Effector memory CD4-positive, alpha-beta T cell (primary cell): ENCODE measurements at places on chromosomes 1 and 21.

DNA sequence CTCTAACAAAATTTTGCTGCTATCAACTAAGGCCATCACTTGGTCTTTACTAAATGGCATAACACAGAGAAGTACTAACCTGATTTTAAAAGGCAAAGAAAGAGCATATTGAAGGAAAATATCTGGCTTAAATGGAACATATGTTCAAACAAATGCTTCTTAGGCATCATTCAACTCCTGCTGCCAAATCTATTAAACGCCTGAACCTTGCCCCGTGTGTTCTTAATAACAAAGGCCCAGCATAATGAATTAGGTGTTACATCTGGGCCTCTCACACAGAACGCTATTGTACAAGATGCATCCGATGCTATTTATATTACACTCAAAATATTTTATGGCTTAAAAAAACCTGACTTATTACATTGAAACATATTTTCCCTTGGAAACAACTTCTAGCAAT is 48.4 kb downstream of the B3GALNT2 start:
- DNase-seq: no peak

DNA sequence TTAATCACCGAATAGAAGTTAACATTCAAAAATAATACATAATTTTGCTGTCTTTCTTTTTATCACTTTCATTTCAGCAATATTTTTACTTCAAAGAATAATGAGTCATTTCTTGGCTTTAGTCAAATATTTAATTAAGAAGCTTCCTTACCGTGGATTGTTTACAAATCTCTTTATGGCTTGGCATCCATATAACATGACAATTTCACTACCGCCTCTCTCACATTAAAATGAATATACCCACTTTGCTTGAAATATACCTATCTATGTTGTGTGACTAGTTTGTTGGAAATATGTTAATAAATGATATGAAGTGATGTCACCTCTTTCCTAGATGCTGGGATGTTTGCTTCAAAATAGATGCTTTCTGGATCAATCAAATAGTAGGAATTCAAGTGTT is 1203.9 kb downstream of the AMY1C start:
- DNase-seq: no peak

- DNase-seq: no peak
Measured at GRCh38 chr1:176785791-176786190, 322.8 kb downstream of the PAPPA2 start.

DNA sequence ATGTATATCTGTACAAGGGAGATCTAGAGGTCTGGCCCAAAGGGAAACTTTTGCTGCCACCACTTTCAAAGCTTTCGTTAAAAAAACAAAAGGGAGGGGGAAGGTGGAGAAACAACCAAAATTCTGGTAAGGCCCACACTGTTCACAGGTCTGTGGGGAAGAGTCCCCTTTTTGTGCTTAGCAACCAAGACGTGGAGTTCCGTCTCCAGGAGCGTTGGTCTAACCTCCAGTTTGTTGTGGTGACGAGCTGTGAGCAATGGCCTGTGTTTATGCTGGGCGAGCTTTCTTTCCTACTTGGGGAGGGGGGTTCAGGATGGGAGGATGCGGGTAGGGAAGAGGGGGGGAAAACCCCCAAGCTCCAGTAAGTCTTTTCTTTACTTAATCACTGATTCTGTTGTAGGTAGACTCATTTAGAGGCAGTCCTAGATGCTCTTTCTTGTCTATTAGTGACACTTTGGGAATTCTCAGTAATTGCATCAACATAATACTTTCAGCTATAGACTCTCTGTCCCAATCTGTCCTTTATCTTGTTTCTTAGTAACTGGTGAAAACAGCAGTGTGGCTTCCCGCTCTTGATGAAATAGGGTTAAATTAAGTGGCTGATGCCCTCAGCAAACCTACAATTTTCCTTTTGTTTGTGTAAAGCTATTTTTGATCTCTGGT is 1.5 kb downstream of the HIPK1 start:
- peak; percentile 83 for DNase-seq

- no peak for DNase-seq
Measured at GRCh38 chr1:200627575-200628222, 7.1 kb upstream of the KIF14 start.

GRCh38 chr1:211541278-211541677 is 37.7 kb downstream of the SLC30A1 start:
- DNase-seq: no peak

DNA sequence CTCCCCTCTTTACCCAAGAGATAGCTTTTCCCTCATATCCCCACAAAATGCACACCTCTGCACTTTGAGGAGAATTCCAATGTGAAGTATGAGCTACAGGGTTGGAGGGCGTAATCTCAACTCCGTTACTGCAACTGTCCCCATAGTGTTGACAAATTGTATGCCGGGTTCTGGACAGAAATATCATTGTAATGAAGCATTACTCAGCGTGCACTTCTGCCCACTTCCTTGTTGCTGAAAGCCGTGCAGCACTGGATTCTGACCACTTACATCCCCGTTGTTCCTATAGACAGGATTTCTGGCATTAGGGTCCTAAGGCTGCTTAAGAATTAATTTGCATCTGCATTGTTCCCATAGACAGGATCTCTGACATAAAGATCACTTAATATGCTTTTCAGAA is 205.6 kb downstream of the RHOU start:
- no peak for DNase-seq

DNA sequence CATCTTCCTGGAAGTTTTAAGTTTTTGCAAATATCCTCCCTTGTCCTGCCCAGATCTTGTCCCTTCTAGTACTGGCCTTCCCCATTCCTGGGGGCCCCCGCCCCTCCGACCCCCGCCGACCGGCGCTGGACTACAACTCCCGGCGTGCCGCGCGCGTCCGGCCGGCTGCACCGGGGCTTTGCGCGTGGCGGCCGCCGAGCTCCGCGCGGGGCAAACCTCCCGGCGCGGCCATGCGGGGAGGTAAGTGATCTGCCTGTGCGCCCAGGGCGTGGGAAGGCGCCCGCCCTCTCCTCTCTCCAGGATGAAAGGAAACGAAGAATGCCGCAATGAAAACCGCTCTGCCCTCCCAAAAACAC is 3.2 kb upstream of the SAMD13 start:
- DNase-seq: no peak

GRCh38 chr1:156543066-156543465 is 29.3 kb downstream of the IQGAP3 start:
- no peak for DNase-seq

- DNase-seq: no peak
Measured at GRCh38 chr1:29569971-29570634, 333.8 kb downstream of the PTPRU start.

GRCh38 chr21:45615145-45615711 is 28.3 kb upstream of the PCBP3 start:
- DNase-seq: peak; percentile 83

DNA sequence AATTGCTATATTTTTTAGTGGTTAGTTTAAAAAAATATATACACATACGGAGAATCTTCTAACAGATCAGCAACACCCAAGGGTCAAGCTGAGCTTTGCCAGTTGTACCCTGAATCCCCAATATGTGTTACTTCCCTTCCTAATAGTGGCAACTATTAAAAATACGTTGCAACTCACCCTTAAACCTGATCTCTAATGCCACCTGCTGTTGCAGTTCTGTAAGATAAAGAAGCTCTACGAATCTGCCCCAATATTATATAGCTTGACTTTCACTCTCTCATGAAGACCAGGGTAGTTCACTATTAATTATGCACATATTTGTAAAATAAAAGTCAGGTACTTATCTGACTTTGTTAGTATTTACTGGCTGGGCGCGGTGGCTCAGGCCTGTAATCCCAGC is 58.4 kb downstream of the ASH1L start:
- DNase-seq: no peak

DNA sequence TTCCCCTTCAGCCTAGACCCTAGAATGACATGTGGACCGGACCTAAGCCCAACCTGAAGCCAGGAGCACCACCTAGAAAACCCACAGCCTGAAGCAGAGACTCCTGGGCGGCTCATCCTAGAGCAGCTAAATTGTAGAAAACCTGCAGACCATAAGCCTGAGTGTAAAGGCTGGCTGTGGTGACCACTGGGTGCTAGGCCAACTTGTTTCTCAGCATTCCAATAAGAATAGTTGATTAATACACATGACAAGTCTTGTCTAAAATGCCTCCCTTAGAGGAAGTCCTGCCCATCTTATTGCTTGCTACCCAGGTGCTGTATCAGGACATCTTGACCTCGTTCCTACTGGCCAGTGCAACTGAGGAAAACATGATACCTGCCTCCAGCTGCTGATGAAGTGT is 23.3 kb upstream of the CASQ2 start:
- no peak for DNase-seq

- DNase-seq: no peak
Measured at GRCh38 chr21:18138507-18138906, 106.1 kb upstream of the CHODL start.

- no peak for DNase-seq
Measured at GRCh38 chr21:46172863-46173528, 11.3 kb downstream of the SPATC1L start.

GRCh38 chr21:16588433-16588860 is 858.7 kb downstream of the USP25 start:
- no peak for DNase-seq

- DNase-seq: no peak
Measured at GRCh38 chr1:234093741-234094140, 189.3 kb downstream of the SLC35F3 start.

GRCh38 chr1:29860056-29860455 is 623.7 kb downstream of the PTPRU start:
- no peak for DNase-seq

- no peak for DNase-seq
Measured at GRCh38 chr1:17207540-17207939, 2.6 kb downstream of the PADI1 start.

DNA sequence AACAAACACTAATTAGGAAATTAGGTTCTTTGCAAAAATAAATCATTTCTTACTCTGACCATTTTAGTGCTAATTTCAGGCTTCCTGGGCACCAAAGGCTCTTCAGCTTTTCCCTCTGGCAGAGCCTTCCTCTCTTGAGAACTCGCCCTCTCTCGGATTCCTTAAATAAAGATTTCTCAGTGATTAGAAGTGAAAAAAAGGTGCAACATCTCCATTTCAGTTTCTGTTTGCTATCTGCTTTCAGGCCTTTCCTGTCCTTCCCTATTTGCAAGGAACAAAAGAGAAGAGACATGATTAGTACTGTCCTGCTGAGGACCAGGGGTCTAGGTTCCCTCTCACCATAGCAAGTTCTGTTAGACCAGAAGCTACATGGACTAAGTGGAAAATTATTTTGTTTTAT is 27.8 kb upstream of the CACYBP start:
- no peak for DNase-seq

GRCh38 chr1:83905315-83905907 is 93.5 kb downstream of the TTLL7 start:
- no peak for DNase-seq

GRCh38 chr21:18951271-18952038 is 547.9 kb upstream of the TMPRSS15 start:
- DNase-seq: no peak

DNA sequence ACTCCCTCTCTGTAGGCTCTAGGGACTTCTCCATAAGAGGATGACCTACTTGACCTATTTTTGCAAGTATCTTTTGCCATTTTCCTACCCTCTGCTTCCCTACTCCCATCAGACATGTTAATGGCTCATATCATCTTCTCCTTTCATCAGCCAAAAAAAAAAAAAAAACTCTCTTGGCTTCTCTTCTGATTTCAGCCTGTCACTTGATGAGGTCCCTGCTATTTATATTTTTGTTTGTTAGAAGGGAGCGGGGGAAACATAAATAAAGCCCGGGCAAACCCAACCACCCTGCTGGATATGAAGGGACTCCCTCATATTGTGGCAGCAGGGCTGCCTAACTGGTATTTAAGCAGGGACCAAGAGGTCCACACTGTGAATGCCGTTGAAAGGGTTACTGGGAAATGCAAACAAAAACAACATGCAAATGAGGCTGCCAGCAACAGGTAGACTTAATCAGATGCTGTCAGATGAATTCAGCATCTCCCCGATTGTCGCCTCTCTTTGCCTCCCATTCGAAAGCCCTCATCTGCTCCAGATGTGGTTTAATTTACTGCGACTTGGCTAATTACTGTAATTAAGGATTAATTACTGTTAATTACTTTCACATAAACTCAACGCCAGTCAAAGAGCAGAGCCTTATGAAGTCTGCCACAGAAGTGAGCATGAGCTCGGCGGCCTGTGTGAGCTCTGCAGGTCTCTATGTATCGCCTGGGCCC is 172.3 kb downstream of the PBX1 start:
- no peak for DNase-seq

DNA sequence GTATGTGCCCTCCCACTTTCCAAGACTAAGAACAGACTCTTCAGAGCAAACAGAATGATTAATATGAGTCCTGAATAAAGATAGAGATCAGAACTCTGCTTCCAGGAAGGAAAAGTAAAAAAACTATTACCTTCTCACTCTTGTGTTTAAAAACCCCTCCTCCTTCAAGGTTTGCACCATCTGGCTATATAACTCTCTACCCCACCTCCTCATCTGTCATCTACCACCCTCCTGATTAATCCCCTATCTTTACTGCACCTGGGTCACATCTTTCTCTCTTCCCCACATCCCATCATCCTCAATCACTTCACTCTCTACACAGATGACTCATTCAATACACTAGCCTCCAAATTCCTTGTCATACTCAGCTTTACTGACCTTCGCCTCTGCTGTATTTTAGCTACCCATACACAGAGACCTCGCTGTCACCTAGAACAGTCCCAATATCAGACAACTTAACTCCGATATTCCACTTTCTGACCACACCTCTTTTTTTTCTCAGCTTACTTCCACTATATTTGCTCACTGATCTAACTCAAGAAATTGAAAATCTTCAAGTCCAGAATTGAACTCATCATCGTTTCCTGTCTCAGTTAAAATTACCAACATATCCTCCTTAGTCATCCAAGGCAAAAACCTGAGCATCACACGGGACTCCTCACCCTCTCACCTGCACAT is 3.7 kb downstream of the SCMH1 start:
- DNase-seq: no peak

GRCh38 chr1:147612366-147612765 is 58.0 kb downstream of the ACP6 start:
- no peak for DNase-seq

- DNase-seq: no peak
Measured at GRCh38 chr1:34262023-34262853, 85.5 kb downstream of the C1orf94 start.

DNA sequence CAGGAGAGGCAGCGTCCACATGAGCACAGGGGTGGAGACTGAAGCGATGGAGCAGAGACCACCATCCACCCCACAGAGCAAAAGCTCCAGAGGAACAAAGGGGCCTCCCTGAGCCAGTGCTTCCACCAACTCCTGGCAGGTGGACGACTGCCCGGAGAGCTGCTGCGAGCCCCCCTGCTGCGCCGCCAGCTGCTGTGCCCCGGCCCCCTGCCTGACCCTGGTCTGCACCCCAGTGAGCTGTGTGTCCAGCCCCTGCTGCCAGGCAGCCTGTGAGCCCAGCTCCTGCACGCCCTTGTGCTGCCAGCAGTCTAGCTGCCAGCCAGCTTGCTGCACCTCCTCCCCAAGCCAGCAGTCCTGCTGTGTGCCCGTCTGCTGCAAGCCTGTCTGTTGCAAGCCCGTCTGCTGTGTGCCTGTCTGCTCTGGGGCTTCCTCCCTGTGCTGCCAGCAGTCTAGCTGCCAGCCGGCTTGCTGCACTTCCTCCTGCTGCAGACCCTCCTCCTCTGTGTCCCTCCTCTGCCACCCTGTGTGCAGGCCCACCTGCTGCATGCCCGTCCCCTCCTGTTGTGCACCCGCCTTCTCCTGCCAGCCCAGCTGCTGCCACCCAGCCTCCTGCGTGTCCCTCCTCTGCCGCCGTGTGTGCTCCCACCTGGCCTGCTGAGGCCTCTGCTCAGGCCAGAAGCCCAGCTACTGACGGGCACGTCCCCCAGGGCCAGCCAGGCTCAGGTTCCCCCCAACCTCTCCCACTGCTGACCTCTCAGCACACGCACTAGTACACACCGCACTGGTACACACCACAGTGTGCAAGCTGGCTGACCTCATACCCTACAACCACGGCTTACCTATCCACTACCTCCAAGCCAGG is 5.4 kb downstream of the KRTAP10-12 start:
- DNase-seq: no peak
